ENCODE measurements at places on chromosomes 2 and 18. TPM values are rescaled to one million over a fixed set of nuclear protein-coding genes. Genes with fewer than 3 reads are reported as not detected.

- no peak for DNase-seq
Observed at GRCh38 chr2:40886100-40886499, 434.2 kb upstream of the SLC8A1 start.

- DNase-seq, result no peak
Observed at GRCh38 chr18:60232541-60232940, 140.0 kb downstream of the MC4R start.

DNA sequence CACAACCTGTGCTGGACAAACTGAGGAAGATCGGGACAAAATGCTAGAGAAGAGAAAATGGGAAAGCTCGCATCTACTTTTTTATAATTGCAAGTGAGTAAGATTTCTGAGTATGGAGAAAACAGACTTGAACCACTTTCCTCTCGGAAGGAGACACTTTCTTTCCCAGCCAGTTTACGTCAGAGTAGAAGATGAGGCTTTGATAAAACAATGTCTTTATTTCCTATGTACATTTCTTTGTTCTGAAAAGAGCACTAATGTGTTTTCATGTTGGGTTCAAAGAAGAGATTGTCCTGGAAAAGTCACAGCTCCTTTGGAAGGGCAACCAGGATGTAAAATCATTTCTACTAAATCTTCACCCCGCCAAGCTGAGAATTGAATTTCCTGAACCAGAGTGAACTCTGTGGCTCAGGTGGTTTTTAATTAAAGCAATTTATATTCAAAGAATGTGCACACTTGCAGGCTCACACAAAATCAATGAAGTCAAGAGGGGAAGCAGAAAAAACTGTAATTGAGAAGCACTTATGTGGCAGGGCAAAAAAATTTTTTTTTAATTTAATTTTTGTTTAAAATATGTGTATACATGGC is 23.4 kb upstream of the ITGA6 start:
- DNase-seq, result no peak

- DNase-seq, result no peak
Observed at GRCh38 chr2:4269885-4270284, 566.5 kb downstream of the DCDC2C start.

DNA sequence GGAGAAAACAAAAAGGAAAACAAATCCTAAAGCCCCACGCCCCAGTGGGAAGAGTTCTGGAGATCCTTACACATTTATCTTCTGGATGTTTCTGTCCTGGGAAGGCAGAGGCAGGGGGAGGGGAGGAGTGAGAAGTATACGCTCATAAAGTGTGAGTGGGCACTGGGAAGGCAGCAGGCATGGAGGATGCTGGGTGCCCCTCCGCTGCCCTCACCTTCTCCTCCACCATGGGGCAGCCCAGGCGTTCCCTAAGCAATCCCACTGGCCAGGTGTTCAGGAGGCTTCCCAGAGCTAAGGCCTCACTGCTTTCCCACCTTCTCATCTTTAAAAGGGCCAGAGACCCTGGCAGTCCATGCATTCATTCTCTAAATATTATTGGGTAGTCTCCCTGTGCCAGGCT is 112.0 kb upstream of the SMAD2 start:
- no peak for DNase-seq

DNA sequence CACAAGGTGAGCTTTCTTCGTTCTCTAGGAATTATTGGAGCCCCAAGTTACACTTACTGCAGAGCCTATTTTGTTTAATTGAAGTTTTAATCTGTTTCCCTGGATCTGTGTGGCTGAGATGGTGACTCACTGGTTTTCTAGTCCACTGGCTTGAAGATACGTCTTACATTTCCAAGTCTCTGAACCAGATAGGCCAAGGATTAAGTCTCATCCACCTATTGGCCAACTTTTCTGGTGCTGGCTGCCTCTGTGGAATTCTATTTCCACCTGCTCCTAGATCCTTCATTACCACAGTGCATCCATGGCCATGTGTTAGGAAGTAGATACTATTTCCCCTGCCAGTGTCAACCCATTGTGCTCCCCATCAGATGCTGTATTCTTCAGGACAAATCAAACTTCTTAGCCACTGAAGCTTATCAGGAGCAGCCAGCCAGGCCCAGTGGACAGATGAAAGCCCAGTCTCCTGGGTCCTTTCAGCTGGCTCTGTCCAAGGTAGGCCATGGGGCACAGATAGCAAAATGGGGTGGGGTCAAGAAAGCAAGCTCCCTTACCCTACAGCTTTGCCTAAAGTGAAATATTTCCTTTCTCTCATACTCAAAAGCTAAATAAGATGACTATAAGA is 198.8 kb upstream of the TCF4 start:
- no peak for DNase-seq

DNA sequence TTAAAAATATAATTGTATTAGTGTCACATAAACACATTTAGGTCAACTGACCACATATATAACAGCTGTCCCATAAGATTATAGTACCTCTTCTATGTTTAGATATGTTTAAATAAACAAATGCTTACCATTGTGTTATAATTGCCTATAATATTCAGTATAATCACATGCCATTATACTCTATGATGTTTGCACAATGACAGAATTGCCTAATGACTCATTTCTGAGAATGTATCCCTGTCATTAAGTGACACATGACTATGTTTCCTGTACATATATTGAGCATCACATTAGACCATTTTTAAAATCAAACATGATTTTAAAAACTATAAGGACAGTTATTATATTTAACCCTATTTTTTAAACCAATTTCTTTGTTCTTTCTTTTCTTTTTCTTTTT is 89.8 kb downstream of the HS6ST1 start:
- no peak for DNase-seq

- no peak for DNase-seq
Observed at GRCh38 chr2:72583376-72583775, 242.5 kb downstream of the EXOC6B start.

DNA sequence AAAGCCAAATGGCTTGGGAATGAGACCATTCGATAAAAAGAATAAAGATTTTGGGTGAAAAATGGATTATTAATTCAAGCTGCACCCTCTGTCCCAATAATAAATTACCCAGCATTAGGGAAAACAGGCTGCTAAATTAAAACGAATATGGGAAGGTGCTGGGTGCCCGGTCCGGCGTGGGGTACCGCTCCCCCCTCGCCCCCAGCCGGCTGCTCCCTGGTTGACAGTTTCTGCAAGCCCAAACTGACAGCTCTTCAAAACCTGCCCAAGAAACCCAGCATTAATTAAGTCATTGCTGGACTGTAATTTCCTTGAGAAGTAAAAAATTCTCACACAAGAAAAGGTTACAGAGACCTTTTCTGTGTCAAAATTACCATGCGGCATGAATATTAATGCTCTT is 98.6 kb downstream of the PTGR3 start:
- DNase-seq, result no peak

- DNase-seq, result no peak
Observed at GRCh38 chr2:239190361-239190760, 210.5 kb downstream of the HDAC4 start.

DNA sequence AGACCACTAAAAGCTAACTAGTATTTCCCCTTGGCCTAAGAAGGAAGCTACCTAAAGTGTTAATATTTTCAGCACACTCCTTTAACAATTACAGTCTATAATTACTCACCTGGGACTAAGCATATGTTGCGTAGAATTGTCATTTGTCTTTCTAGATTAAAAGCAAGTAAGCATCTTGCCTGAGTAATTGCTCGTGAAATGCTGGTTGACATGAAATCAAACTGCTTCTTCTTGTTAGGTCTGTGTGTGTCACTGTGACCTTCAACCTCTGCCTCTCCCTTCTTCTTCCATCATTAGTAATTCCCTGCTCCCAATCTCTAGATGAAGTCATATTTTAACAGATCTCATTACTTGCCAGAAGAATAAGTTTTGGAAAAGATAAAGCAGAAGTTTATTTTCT is 212.2 kb downstream of the XIRP2 start:
- DNase-seq, result no peak

DNA sequence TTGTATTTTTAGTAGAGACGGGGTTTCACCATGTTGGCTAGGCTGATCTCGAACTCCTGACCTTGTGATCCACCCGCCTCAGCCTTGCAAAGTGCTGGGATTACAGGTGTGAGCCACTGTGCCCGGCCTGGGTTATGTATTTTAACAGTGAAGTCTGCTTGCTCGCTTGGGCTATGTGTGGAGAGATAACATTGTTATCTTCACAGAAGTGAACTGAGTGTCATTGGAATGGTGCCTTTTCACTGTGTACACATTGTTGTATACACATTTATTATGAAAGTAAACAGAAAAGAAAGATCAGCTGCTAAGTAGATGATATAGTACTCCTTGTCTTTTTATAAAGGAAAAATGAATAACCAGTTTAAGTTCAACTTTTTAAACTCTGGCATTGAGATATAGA is 30.4 kb downstream of the RNF138 start:
- no peak for DNase-seq

The AQP12B gene
- 0.19 TPM for polyA plus RNA-seq

The FAM228B gene
- 25.4 TPM for polyA plus RNA-seq

The FMNL2 gene
- 104 TPM for polyA plus RNA-seq

The TRABD2A gene
- 0.40 TPM for polyA plus RNA-seq

The MYOM1 gene
- polyA plus RNA-seq, result 5.5 TPM

The POTEJ gene
- polyA plus RNA-seq, result 0.08 TPM
